ENCODE measurements at places on chromosomes 5 and 9.

DNA sequence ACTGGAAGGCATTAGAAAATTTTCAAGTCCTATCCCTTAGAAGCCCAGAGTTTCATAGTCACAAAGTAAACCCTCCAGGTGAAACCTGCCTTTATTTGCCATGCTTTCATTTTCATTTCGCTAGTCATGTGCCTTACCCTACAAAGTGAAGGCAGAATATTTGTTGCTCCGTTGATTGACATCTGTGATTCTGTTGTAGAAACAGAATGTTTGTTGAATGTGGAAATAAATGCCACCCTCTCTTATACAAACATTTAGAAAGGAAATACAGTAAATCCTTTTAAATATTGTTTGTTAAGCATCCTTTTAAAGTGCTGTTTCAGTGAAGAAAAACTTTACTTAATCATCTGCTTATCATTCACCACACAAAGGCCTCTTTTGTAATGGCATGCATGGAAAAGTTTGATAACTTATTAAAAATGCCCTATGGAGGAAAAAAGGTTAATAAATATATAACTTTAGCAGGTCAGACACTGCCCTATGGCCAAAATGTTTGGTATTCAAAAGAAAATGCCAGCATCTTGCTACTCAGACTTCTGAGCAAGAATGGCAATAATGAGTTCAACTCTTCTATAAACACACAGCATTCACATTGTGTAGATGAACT lies 34.3 kb upstream of the CAST start:
- H3K4me1 ChIP-seq = no peaks in the 10 kb centered on the region
- no peak for DNase-seq
- no peak overlapping the region for H3K27ac ChIP-seq
- H3K4me3 ChIP-seq = no peak overlapping the region

- H3K4me3 ChIP-seq = no peak overlapping the region
- no peaks in the 10 kb centered on the region for H3K36me3 ChIP-seq
- H3K27ac ChIP-seq = no peak overlapping the region
- DNase-seq = no peak
- H3K4me1 ChIP-seq = peaks cover 4% of the 10 kb centered on the region
- H3K27me3 ChIP-seq = no peaks in the 10 kb centered on the region
Measured at GRCh38 chr5:76114179-76114851, 31.1 kb downstream of the SV2C start.

DNA sequence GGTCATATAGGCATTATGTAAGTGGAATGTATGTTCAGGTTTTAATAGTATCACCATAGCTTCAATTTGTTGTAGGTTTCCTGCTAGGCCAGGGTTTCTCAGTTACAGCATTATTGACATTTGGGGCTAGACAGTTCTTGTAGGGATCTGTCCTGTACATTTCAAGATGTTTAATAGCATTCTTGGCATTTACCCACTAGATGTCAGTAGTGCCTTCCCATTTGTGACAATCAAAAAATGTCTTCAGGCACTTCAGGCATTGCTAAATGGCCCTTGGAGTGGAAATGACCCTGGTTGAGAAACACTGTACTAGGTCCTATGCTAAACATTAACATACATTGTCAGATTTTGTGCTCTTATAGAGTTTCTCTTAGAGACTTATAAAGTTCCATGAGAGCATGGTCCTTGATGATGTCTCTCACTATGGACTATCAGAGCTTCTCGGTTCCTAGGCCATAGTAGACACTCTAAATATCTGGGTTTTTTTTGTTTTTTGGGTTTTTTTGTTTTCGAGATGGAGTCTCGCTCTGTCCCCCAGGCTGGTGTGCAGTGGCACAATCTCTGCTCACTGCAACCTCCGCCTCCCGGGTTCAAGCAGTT lies 1.4 kb downstream of the KIF20A start:
- H3K36me3 ChIP-seq = peaks cover 43% of the 10 kb centered on the region
- no peaks in the 10 kb centered on the region for H3K27me3 ChIP-seq
- no peak overlapping the region for H3K27ac ChIP-seq

DNA sequence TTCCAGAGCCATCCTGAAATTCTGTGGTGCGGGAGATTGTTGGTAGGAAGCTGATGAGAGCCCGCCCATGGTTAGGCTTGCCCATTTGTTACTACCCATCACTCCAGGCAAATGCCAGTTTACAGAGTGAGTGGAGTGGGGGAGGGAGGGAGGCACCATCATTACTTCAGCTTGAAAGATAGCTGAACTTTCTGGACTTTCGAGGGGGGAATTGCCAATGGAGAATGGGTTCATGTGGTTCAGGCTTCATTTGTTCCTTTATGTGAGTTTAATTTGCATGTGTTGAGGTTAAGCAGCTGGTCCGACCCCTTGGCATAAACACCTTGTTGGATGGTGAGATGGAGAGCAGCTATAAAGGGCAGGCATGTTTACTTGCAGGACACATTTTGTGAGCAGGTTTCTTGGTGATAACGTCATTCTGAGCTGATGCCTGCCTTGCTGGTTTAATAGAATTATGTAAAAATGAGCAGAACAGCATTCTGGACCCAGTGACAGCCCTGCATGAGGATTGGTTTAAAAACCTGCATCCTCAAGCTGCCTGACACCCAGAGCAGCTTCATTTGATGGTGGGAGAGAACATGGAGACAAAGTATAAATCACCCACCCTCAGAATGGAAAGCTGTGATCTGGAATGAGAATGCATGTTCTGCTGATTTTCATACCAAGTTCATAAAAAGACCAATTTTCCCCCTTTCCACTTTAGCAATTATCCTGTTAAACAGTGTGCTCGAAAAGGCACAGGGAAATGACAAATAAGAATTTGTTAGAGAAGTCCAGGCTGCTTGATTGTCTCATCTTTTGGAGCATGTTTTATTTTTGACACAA lies 106.3 kb downstream of the TRIO start:
- H3K27ac ChIP-seq = no peak overlapping the region
- no peak overlapping the region for H3K4me3 ChIP-seq
- no peaks in the 10 kb centered on the region for H3K4me1 ChIP-seq

GRCh38 chr9:79615038-79615437 lies 43.3 kb downstream of the TLE4 start:
- no peak for DNase-seq
- peaks cover 58% of the 10 kb centered on the region for H3K4me1 ChIP-seq
- no peaks in the 10 kb centered on the region for H3K36me3 ChIP-seq

GRCh38 chr5:124866355-124867136 lies 120.1 kb upstream of the ZNF608 start:
- no peak overlapping the region for H3K4me3 ChIP-seq
- H3K36me3 ChIP-seq = no peaks in the 10 kb centered on the region
- no peak overlapping the region for H3K27ac ChIP-seq
- no peak for DNase-seq
- no peaks in the 10 kb centered on the region for H3K27me3 ChIP-seq
- H3K4me1 ChIP-seq = peaks cover 51% of the 10 kb centered on the region

DNA sequence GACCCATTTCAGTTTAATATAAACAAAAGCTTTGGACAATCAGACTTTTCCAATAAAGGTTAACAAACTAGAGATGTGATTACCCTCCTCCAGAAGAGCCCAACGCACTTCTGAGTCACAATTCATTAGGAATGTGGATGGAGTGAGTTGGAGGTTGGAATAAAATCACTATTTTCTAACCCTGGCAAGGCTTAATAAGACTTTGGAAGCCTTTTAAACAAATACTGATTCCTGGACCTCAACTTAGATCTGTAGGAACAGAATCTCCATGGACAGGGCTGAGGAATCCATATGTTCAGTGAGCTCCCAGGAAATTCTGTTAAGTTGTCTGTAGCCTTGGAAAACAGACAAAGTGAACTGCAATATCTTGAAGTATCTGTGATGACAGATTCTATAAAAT lies 233.5 kb upstream of the ELL2 start:
- no peak overlapping the region for H3K4me3 ChIP-seq
- no peaks in the 10 kb centered on the region for H3K27me3 ChIP-seq
- H3K36me3 ChIP-seq = no peaks in the 10 kb centered on the region
- no peak overlapping the region for H3K27ac ChIP-seq
- no peak for DNase-seq

GRCh38 chr5:45355189-45355992 lies 340.8 kb downstream of the HCN1 start:
- H3K27ac ChIP-seq = no peak overlapping the region
- no peaks in the 10 kb centered on the region for H3K4me1 ChIP-seq
- H3K4me3 ChIP-seq = no peak overlapping the region
- H3K36me3 ChIP-seq = no peaks in the 10 kb centered on the region
- H3K27me3 ChIP-seq = no peaks in the 10 kb centered on the region

GRCh38 chr9:70136632-70137031 lies 93.0 kb downstream of the MAMDC2 start:
- no peak overlapping the region for H3K27ac ChIP-seq
- no peak overlapping the region for H3K4me3 ChIP-seq
- no peak for DNase-seq
- no peaks in the 10 kb centered on the region for H3K27me3 ChIP-seq

DNA sequence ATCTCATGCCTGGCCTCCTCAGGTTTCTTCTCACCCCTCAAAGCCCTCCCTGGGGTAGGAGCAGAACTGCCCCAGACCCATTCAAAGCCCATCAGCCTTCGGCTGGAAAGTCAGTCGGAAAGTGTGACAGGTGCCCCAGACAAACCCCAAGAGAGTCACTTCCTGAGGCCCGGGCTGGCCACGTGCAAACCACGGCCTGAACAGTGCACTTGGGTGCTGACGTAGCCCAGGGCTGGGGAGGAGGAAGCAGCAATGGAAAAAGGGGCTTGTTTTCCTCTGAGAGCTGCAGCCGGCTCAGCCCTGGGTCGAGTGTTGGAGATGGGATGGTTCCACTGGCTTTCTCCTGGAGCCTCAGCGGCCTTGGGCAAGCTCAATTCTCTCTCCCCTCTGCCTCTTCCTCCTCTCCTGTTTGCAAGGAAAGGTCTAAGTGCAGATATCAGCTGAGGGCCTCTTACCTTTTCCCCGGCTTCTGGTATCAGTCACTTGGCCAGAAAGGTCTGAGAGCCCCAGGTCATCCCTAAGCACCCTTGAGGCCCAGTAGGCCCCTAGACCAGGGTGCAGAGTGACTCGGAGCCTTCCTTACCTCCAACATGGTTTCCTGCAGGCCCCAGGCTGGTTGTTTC lies 5.9 kb upstream of the EGR1 start:
- H3K27ac ChIP-seq = no peak overlapping the region
- no peak overlapping the region for H3K4me3 ChIP-seq
- no peak for DNase-seq
- peaks cover 9% of the 10 kb centered on the region for H3K4me1 ChIP-seq
- no peaks in the 10 kb centered on the region for H3K27me3 ChIP-seq
- no peaks in the 10 kb centered on the region for H3K36me3 ChIP-seq
